M059J (cell line): ENCODE measurements at places on chromosomes 13 and 19. TPM values are rescaled to one million over a fixed set of nuclear protein-coding genes. Genes with fewer than 3 reads are reported as not detected.

- no peak for DNase-seq
Measured at GRCh38 chr19:32349724-32350470, 4.5 kb downstream of the ZNF507 start.

DNA sequence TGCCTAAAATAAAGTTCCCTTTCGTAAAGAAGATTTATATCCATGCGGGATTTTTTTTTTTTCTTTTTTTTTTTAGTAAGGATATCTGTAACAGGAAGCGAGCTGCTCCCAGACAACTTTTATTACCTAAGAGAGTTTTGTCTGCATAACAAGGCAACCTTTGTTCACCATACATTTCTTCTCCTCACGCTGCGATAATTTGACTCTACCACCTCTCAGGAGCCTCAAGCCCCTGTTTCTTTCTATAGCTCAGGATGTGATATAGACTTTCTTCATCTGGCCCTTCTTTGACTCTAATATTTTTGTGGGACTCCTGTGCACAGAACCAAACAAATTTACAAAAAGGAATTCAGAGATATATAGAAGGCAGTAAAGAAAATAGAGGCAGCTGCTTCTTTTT lies 1053.7 kb upstream of the SPRY2 start:
- no peak for DNase-seq

GRCh38 chr19:53389571-53389970 lies 5.4 kb upstream of the ZNF765 start:
- DNase-seq: no peak

DNA sequence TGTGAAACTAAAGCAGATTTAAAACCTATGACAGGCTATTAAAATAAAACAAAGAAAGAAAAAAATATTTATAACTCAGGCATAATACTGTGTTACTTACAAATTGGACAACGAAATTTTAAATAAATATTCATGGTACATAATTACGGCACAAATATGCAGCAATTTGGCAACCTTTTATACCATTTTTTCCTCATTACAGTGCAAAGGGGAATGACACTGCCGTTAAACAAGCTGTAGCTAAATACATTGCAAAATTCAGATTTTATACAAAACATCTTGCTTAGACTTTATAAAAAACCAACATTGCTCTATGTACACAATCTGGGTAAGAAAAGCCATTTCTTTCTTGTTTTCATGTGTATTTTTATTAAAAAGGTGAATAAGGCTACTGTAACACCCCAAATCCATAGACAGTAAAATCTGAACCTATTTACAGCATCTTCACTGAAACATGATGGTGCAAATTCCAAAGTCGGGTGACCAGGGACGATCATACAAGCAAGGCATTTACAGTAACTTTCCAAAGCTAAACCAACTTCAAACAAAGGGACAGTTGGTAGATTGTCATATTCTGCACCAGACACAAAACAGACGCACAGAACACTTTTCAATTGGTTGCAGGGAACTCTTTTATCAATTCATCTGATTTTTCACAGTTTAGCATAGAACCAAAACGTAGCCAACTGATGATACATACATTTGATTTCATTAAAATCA lies 45.5 kb downstream of the EFNB2 start:
- DNase-seq: no peak

DNA sequence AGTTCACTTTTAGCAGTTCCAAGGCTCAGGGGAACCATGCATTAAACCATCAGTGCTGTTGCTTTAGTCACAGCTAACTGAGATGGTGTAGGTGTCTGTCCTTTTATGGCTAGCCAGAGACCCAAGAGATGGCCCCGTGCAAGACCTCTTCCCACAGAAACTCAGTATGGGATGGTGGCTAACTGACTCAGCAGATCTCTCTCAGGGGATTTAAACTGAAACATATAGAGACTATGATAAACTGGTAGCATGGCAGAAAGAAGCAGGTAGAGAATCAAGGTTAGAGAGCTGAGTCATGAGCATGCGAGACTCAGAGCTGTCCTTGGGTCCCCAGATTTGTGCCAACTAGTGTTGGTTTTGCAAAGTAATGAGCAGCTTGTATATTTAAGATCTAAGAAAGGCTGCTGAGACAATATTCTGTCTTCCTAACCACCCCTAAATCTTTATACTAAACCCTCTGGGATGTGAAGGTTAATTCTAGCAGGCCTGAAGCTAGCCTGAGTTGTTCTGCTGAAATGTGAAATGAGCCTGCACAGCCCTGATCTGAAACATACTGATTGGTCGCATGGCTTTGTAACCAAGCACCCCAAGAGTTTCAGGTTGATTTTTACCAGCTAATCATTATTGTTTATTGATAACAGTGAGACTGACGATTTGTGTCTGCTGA lies 6.5 kb upstream of the SCEL start:
- no peak for DNase-seq

Gene ATP4A
- not detected in 2 replicates for total RNA-seq

Gene POU2F2
- total RNA-seq: 0.17 and 0.30 TPM in 2 replicates

DNA sequence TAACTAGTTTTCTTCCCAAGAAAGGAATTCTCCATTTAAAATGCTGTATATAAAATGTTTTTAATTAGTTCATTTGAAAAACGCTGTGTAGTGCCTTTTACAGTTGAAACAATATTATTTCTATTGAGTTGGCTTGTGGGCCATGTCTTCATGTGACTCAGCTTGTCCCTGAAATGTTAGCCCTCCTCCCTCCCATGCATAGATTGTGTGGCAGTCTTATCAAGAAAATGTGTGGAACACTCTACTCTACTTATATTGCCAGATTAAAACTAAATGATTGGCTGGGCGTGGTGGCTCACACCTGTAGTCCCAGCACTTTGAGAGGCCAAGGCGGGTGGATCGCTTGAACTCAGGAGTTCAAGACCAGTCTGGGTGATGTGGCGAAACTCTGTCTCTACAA lies 33.4 kb downstream of the TFDP1 start:
- DNase-seq: no peak

Gene PALM
- 0.07 and 1.4 TPM in 2 replicates for total RNA-seq

Gene DDX49
- total RNA-seq: 75.5 and 76.5 TPM in 2 replicates

GRCh38 chr19:50268041-50268440 lies 61.1 kb downstream of the KCNC3 start:
- DNase-seq: no peak

DNA sequence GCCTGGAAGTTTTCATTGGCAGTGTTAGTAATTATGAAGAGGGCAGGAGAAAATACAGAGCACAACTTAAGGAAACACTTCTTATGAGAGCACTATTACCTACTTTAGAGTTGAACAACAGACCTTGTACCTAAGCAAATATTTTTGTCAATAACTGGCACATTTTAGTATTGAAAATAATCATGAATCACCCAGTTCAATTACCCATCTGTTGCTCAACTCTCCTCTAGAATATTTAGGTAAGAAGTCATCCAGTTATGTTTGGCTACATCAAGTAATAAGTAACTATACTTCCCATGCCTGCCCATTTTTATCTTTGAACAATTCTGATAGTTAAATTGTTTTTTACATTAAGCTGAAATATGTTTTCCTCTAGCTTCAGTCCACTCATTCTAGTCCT lies 893.4 kb downstream of the DIAPH3 start:
- DNase-seq: no peak

DNA sequence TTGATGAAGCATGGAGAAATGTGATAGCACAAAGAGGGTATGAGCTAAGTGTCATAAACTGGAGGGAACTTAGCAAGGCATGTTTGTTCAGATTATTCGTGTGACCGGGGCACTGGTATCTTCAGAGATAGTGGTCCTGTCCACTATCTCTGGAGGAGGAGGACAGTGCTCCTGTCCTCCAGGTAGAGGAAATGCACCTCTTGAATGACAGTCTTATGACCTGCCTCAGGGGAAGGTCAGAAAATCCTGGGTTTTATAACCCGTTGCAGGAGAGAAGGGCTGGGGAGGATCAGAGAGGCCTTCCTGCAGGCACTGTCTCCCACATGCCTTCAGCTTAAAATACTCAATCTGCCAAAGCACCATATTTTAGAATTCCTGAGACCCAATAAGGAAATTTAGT lies 213.5 kb upstream of the UBL3 start:
- no peak for DNase-seq

DNA sequence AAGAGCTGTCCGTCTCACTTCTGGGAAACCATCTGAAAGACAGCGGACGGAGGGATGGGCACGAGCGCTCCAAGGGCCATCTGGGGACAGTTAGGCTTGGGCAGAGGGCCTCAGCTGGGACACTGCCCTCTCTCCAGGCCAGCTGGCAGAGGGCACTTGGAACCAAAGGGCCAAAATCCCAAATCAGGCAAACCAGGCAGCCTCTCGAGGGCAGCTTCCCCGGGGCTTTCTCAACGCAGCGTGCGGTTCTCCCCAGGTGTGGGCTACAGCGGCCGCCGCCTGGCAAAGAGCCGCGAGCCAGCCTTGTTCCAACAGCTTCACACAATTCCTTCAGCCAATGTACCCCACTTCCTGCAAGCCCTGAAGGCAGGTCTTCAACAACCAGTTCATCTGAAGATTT lies 5.0 kb downstream of the MLLT1 start:
- DNase-seq: peak; percentile 62

- no peak for DNase-seq
Measured at GRCh38 chr13:99273128-99273527, 14.9 kb upstream of the GPR18 start.

Gene TBXA2R
- total RNA-seq: 0.59 TPM in 1 of 2 replicates, not detected in the other

GRCh38 chr13:27960362-27961226 lies 8.5 kb downstream of the CDX2 start:
- peak; percentile 23 for DNase-seq

Gene ADPRHL1
- total RNA-seq: 0.76 and 1.4 TPM in 2 replicates

Gene S1PR2
- total RNA-seq: 7.1 and 8.3 TPM in 2 replicates

DNA sequence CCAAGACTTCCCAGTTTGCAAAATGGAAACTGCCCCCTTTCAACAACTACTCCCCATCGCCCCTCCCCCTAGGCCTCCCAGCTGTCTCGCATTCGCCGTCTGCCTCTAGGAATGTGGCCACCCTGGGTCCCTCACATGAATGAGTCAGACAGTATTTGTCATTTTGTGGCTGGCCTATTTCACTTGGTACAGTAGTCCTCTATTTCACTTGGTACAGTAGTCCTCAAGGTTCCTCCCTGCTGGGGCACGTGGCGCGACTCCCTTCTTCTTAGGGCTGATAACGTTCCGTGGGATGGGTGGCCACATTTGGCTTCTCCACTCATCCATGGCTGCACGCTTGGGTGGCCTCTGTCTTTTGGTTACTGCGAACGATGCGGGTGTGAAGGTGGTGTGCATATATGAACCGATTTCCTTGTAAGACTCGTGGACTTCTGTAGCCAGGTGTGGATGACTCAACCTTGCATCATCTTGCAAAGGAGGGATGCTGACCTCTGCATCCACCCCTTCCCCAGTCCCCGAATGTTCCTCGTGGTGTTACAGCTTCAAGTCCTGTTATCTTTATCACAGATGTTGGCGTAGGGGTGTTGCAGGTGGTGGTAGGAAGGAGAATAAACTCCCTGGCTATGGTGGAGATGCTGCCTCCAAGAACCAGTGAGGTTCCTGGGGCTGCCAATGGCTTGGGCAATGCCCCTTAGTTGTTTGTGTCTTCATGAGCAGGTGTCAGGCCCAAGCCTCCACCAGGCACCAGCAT lies 112.1 kb upstream of the SOX1 start:
- peak; percentile 53 for DNase-seq

Gene ZNF787
- 3.7 and 15.5 TPM in 2 replicates for total RNA-seq

Gene GRIN2D
- 0.42 and 1.2 TPM in 2 replicates for total RNA-seq

Gene CIC
- total RNA-seq: 25.7 and 30.4 TPM in 2 replicates

GRCh38 chr13:80199585-80200292 lies 141.2 kb downstream of the SPRY2 start:
- no peak for DNase-seq

- DNase-seq: no peak
Measured at GRCh38 chr19:35357867-35358573, at the start of gene FFAR3. Gene FFAR3 (plus strand): TSS chr19:35358460. CDS start chr19:35358891, 431 bp downstream.

Gene PPP1R13L
- 2.9 and 7.4 TPM in 2 replicates for total RNA-seq

DNA sequence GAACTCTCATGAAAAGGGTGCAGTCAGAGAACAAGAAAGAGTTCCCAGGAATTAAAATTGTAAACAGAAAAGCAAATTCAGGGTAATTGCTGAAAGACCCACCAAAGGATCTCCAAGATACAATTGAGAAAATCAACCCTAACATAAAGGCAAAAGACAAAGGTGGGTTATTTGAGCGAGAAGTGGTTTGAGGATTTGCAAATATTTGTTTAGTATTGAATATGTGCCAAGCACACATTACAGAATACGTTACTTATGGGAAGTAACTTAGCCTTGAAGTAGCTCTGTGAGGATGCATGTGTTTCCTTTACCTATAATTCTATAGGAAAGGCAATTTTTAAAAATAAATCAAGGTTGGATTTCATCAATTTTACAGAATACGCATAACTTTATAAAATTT lies 10.0 kb upstream of the CEACAM21 start:
- no peak for DNase-seq

DNA sequence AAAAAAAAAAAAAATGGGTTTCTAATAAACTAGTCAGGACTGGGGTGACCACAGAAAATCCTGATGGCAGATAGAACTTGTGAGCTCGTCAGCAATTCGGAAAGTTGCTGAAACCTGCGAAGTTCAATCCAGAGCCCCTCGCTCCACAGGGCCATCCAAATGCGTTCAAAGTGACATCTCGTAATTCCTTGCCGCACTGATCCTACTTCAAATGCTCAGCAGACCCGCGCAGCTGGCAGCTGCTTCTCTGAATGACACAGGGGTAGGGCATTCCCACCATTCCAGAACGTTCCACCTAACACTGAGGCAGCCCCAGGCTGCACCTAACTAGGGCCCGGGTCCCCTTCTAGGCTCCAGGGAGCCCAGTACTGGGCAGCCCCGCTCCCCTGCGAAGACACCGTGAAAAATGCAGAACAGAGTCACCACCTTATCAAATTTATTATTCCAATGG lies 4.8 kb upstream of the DAPK3 start:
- peak; percentile 24 for DNase-seq

DNA sequence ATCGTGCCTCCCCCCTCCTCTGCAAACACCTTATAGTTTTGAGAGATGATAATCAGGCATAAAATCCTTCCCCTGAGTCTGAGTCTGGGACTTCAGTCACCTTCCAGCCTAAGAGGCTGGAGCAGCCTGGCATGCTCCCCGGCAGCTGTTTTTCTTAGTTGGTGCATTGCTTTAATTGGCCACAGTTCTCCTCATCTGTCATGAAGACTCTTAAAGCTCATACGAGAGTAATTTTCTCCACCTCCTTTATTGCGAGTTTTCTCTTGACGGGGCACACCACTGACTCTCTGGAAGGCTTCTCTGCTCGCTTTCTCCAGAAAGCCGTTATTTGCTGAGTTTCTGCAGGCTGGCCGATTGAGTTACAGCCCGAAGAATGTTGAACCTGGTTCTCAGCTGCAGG lies 310.5 kb downstream of the ATP8A2 start:
- DNase-seq: no peak

Gene ADAMTS10
- 3.4 and 5.4 TPM in 2 replicates for total RNA-seq

DNA sequence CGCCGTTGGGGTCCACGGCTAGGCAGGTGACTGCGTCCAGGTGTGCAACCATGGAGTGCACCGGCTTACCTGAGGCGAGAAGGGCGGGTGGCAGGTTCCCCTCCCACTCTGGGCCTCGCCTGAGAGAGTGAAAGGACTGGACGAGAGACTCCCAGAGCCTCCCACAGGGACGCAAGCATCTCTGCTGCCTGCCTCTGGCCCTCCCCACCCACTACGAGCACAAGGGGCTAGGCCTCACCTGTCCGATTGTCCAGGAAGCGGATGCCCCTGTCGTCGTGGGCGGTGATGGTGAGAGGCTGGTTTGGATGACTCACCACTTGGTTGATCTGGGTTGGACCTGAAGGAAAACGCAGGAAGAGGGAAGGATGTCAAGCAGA lies 5.1 kb upstream of the PRKD2 start:
- DNase-seq: no peak
